Activated naive CD8-positive, alpha-beta T cell treated with anti-CD3 and anti-CD28 coated beads, Interleukin-2, amount 50 U/mL, for 16 hours (primary cell): ENCODE measurements at places on chromosomes 4 and X.
A peak's percentile ranks its signal among the peaks of the same experiment; 100 is the strongest.

DNA sequence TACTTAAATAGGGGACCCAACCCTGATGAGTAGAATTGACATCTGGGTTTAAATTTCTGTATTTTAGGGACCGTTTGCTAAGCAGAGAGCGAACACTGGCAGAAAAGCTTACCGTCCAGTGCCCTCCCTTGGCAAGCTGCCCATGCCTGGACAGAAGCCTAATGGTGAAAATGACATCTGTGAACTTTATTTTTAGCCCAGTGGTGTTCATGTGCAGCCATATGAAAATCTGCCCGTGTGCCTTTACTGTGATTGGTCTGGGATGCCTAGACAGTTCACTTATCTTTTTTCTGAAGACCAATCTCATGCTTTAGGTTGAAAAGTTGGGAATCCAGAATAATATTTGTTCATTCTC is 1.1 kb downstream of the STBD1 start:
- no peak for DNase-seq

- DNase-seq: no peak
These were observed 55.5 kb upstream of the NYX start for GRCh38 chrX:41391606-41392005.

GRCh38 chrX:137352101-137352660 is 213.7 kb upstream of the ZIC3 start:
- no peak for DNase-seq

- DNase-seq: no peak
These were observed 30.1 kb upstream of the MXD4 start for GRCh38 chr4:2291705-2292645.

DNA sequence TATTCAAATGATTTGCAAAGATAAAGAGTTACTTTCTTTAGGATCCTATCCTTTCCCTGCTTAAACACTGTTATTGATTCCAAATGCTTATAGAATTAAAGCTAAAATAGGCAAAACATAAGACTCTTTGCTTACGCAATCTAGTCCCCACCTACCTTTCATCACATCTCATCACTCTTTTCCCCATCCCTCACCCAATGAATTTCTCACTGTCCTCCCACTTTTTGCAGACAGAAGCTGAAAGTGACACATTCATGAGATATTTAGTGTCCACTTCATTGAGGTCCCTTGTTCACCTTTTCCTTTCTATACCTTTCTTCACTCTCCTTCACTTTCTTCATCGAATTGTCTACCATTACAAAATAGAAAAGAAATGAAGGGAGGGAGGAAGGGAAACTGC is 424 bp downstream of the SATL1 start:
- DNase-seq: no peak

- DNase-seq: no peak
These were observed 93.1 kb downstream of the STK32B start for GRCh38 chr4:5144384-5144783.

DNA sequence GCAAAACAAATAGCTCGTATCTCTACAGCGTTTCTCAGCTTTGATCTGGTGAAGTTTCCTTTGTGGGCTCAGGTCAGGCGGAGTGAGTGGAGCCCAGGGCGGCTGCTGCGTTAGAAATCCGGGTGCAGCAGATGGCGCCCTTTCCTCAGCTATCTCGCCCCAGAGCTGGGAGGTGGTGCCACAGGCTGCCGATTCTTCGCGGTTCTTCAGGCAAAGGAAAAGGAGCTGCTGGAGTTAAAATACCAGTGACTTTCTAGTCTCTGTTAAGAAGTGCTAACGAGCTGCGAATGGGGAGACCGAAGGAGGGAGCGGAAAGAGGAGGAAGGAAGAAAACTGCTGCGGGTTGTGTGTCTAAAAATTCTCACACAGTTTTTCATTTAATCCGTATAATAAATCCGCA is 114.6 kb downstream of the CPE start:
- peak; percentile 24 for DNase-seq

GRCh38 chrX:108177351-108178142 is 86.0 kb downstream of the ATG4A start:
- DNase-seq: no peak

GRCh38 chrX:115589419-115589818 is 28.4 kb downstream of the PLS3 start:
- no peak for DNase-seq

- no peak for DNase-seq
These were observed 80.8 kb downstream of the AWAT2 start for GRCh38 chrX:69968950-69969349.

- DNase-seq: no peak
These were observed 84.3 kb downstream of the PJA1 start for GRCh38 chrX:69080855-69081465.

DNA sequence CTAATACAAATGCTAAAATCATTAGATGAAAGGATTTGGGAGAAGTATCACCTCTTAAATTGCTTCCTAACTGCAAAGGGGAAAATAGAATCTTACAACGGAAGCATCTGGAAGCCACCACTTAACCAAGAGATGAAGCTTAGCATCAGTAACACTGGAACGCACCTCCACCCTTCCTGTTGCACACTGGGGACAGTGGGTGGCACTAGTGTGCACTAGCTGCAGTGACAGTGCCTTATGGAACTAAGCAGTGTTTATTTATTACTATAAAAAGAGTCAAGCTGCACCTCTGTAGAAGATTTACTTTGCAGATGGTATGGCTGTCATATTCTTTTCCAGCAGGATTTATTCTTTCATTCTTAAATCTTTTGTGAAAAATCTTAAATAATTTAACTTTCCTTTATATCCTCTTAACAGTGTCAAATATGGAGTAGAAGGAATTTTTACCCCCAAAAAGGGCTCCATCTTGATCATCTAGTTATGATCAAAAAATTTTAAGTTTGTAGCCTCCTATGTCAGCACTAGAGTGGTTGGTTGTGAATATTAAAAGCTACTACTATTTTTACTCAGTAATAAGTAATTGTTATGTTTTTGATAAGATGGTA is 76.7 kb downstream of the SCD5 start:
- no peak for DNase-seq

DNA sequence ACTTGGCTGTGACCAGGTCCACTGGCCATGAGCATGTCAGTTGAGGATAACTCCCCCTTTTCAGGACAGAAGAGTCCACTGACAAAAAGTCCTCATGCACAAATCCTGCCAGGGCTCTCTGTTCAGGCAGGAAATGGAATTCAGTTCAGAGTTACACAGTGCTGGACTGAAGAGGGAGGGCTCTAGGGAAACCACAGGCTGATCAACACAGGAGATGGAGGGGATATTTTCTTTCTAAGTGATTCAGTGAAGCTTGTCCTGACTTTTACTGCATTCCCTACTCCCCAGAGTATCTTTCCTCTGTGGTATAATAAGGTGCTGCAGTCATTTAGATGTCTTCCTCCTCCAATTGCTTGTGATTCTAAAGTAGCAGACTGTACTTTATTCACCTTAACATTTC is 335.5 kb upstream of the IGFBP7 start:
- no peak for DNase-seq

DNA sequence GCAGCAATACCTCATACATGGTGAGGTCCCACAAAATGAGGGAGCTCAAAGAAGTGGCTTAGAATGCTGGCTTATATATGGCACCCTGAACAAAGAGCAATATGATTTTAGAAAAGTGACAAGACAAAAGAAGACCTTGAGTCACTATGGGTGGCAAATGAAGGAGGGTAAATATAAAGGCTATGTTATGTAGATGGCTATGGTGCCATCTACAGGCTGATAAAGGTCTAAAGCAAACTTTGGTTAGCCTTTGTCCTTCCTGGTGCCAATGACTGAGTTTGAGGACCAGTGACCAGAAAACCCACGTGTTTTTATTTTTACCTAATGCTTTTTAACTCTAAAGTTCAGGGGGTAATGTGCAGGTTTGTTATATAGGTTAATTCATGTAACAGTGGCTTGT is 151.8 kb downstream of the CCNG2 start:
- no peak for DNase-seq

DNA sequence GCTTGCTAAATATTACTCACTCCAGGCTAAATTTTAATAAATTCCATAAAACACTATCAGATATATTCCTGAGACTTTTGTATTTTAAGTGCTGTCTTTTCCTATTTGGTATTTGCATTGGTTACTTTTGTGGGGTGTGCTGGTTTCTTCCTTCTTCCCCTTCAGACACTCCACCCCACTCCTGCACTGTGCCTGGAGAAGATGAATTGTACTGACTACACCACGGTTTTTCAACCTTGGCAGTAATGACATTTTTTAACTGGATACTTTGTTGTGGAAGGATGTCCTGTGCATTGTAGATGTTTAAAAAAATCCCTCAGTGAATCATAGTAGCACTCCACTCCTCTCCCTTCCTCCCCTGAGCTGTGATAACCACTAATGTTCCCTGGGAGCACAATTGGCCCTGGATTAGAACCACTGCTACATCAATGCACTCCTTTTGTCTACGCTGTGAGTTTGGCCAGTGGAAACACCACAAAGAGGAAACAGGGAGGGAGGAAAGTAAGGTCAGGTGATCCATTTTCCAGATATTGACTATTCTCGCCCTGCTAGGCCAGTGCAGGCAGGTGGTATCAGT is 36.3 kb downstream of the SNCA start:
- DNase-seq: no peak
